SJCRH30 (cell line): ENCODE measurements at places on chromosomes 4 and X. TPM values are rescaled to one million over a fixed set of nuclear protein-coding genes. Genes with fewer than 3 reads are reported as not detected.

BMX gene
- total RNA-seq: 0.05 and 0.08 TPM in 2 replicates

DNA sequence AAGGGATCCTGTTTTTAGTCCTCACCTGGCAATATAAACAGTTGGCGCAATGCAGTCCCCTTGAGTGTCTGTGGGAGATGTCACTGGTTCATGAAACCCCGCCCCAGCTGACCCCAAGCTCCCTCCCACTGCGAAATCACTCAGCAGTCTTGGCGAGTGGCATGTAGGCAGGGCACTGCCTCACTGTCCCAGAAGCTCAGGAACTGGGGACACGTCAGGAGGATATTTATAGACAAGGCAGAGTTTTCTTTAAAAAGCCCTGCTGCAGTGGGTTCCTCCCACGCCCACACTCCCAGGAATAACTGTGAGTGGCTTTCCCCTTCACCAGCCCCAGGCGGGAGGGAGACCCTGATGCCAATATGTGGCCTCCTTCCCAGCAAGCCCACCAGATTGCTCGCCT, 44.3 kb upstream of the PPP2R2C start:
- H3K4me3 ChIP-seq: no peak overlapping the region
- H3K4me1 ChIP-seq: no peaks in the 10 kb centered on the region
- no peaks in the 10 kb centered on the region for H3K27me3 ChIP-seq
- H3K27ac ChIP-seq: no peak overlapping the region
- no peaks in the 10 kb centered on the region for H3K36me3 ChIP-seq
- DNase-seq: no peak

- peaks cover 62% of the 10 kb centered on the region for H3K27me3 ChIP-seq
- no peak overlapping the region for H3K4me3 ChIP-seq
- no peak for DNase-seq
- no peaks in the 10 kb centered on the region for H3K36me3 ChIP-seq
Measured at GRCh38 chr4:6374575-6374974, 97.8 kb downstream of the PPP2R2C start.

GRCh38 chr4:18816228-18816895, 794.8 kb upstream of the LCORL start:
- DNase-seq: no peak
- no peak overlapping the region for H3K27ac ChIP-seq
- no peaks in the 10 kb centered on the region for H3K27me3 ChIP-seq
- no peaks in the 10 kb centered on the region for H3K36me3 ChIP-seq
- no peaks in the 10 kb centered on the region for H3K4me1 ChIP-seq

DNA sequence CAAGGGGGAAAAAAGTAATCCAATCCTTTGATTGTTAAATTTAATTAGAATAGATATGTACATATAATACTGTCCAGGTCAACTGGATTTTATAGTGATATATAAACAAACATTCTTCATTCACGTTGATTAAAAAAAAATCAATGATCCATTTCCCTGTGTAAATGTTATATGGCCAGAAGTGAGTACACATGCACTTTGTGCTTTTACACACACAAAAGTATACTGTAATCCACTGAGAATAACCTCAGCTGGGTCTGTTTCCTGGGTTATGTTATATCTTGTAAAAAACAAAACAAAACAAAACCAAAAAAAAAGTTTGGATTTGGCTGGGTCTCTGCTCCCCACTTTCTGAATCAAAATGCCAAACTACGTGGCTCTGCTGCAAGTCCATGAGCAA, 51.7 kb downstream of the WFS1 start:
- peaks cover 8% of the 10 kb centered on the region; the same call in 1 of the 2 replicates for H3K27me3 ChIP-seq
- H3K4me3 ChIP-seq: no peak overlapping the region
- no peaks in the 10 kb centered on the region for H3K36me3 ChIP-seq
- no peaks in the 10 kb centered on the region for H3K4me1 ChIP-seq

GRCh38 chr4:51842554-51843308, at the start of gene DCUN1D4:
TSS of gene DCUN1D4 (plus strand) at chr4:51843153. CDS start at chr4:51843243, 90 bp downstream.
- DNase-seq: peak; percentile 100
- H3K4me3 ChIP-seq: peak within 1 kb of the TSS; percentile 86

DNA sequence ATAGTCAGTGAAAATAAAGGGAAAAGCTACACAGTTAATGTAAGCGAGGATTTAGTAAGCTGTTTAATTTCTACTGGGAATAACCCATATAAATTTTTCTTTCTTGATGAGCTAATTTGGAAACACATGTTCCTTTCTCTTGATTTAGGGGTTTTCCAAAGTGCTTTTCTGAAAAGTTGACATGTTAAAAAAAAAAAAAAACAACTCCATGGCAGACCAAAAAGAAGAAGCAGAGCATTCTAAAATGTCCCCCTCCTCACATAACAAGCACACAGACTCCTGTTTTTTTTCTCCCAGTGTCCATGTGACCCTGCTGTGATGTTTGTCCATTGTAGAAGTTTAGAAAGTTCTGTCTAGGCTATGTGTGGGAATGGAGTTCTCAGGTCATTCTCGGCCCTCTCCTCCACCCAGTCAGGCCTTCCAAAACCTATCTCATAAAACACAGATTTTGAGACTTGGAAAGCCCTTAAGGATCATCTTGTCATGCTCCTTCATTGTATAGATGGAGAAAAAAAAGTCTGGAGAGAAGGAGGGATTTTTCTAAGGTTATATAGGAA, 792 bp downstream of the CLIC2 start:
- H3K36me3 ChIP-seq: no peaks in the 10 kb centered on the region
- H3K27ac ChIP-seq: no peak overlapping the region
- no peak overlapping the region for H3K4me3 ChIP-seq
- H3K27me3 ChIP-seq: no peaks in the 10 kb centered on the region

DNA sequence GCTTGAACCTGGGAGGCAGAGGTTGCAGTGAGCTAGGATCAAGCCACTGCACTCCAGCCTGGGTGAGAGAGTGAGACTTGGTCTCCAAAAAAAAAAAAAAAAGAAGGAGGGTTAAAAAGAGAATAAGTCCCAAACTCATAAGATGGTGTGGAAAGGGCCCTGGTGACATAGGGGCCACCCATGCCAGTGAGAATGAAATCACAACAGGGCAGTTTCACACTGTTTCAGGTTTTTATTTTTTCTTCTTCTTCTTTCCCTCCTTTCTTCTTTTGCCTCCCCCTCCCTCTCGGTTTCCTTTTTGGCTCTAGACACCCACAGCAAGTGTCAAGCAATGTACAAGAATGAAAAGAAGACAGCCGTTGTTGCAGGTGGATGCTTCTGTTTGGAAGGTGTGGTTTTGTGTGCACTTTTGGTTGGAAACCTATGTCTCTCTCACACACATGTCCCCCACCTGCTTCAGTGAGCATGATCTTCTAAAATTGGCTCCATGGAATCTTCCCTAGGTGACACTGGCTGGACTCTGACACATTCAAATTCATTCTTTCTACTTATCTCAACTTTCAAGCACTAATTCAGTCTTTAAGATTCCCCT, 14.4 kb upstream of the TLR8 start:
- DNase-seq: no peak
- H3K36me3 ChIP-seq: no peaks in the 10 kb centered on the region
- H3K4me1 ChIP-seq: peaks cover 12% of the 10 kb centered on the region; the same call in 1 of the 2 replicates
- H3K27ac ChIP-seq: no peak overlapping the region
- no peak overlapping the region for H3K4me3 ChIP-seq
- H3K27me3 ChIP-seq: no peaks in the 10 kb centered on the region

- no peak overlapping the region for H3K4me3 ChIP-seq
- no peaks in the 10 kb centered on the region for H3K27me3 ChIP-seq
- no peaks in the 10 kb centered on the region for H3K36me3 ChIP-seq
- no peaks in the 10 kb centered on the region for H3K4me1 ChIP-seq
- no peak overlapping the region for H3K27ac ChIP-seq
Measured at GRCh38 chr4:154741131-154741665, 2.6 kb upstream of the LRAT start.

DNA sequence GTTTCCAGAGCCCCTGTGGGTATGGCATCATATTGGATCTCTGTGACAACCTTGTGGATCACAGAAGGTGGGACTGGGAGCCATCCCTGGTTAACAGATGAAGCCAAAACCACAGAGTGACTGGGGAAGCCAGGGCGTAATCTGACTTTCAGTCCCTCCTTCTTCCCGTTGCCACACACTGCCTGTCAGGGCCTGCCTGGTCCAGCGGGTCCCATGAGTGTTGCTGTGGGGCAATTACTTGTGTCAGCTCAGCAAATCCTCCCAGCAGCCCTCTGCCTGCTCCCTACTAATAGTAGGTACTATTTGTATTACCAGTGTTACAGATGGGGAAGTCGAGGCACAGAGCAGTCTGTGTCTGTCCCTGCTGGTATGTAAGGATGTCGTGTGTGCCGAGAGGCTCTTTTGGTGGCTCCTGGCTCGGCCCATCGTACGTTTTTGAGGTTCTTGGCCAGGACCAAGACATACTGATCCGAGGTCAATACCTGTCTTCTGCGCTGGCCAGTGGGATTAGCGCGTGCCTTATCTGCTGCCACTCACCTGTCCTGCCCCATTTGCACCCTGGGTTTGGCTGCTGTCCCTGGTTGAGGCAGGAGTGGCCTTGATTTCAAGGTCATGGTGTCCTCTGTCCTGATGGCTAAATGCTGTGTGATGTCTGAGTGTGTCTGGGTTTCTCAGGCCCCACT, 5.7 kb downstream of the NSG1 start:
- H3K4me3 ChIP-seq: no peak overlapping the region
- H3K4me1 ChIP-seq: peaks cover 22% of the 10 kb centered on the region; the same call in 1 of the 2 replicates
- DNase-seq: no peak
- H3K27ac ChIP-seq: no peak overlapping the region
- peaks cover 5% of the 10 kb centered on the region; the same call in 1 of the 2 replicates for H3K27me3 ChIP-seq
- no peaks in the 10 kb centered on the region for H3K36me3 ChIP-seq

DNA sequence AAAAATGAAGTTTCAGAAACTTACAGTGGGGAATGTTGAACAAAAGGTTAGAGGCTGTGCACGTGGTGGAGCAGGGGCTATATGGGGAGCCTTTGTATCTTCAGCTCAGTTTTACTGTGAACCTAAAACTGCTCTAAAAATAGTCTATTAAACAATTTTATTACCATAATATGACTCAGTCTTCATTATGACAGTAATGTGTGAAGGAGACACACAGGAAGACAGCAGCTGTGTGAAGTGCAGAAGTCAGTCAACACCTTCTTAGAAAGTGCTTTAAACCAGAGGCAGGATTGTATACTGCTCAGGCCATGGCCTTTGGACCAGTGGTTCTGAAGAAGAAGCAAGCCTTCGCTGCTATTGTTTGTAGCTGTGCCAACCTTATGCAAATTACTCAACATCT, 89.7 kb downstream of the ARHGAP10 start:
- H3K27ac ChIP-seq: no peak overlapping the region
- no peak for DNase-seq
- peaks cover 21% of the 10 kb centered on the region for H3K4me1 ChIP-seq
- 0 out of 2 replicates have a peak, but pooled peaks cover 2% of the 10 kb centered on the region for H3K36me3 ChIP-seq
- H3K27me3 ChIP-seq: no peaks in the 10 kb centered on the region
- H3K4me3 ChIP-seq: no peak overlapping the region

DNA sequence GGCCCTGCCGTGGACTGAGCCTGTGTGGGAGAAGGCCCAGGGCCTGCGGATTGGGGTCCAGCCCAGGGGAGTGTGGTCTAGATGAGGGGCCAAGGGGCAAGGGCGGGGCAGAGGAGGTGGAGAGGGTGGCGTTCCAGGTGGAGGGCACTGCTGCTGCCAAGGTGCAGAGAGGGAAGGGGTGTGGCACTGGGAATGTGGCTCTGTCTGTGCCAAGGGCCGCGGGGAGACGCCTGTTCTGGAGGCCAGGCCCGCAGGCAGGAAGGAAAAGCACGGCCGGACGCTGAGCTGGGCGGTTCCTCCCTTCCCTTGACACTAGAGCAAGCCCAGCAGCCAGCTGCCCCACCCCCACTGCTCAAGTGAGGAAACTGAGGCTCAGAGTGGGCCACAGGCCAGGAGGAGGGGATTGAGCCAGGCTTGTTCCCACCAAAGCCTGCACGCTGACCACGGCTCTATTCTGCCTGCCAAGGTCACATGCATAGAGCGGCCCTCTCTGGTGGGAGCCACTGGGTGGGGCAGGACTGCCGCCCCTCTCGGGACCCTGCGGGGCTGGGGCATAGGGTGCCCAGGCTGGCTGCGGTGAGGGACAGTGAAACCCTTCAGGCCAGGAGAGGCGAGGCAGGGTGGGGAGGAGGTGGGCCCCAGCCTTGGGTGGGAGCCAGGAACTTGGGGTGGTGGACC, 13.0 kb downstream of the SH3BP2 start:
- no peak for DNase-seq
- no peak overlapping the region for H3K27ac ChIP-seq
- no peak overlapping the region for H3K4me3 ChIP-seq

DNA sequence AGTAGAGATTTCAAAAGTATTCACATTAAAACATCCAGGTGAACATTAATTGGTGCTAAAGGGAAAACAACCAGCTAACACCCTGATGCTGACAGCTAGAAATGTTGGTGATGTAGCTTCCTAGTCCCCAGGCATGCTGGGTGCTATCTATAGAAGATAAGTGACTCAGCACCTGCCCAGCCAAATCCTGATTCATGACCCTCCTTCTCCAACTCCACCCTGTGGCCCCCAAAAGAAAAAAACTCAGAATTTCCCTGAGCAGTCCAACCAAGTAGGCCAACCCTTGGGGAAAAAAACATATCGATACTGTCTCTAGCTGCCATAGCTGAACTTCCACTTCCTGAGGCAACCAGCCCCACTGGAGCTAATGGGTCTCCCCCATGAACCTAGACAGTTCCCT, 197.6 kb upstream of the KLF3 start:
- peaks cover 6% of the 10 kb centered on the region; the same call in 1 of the 2 replicates for H3K4me1 ChIP-seq
- H3K4me3 ChIP-seq: no peak overlapping the region
- no peak overlapping the region for H3K27ac ChIP-seq

DNA sequence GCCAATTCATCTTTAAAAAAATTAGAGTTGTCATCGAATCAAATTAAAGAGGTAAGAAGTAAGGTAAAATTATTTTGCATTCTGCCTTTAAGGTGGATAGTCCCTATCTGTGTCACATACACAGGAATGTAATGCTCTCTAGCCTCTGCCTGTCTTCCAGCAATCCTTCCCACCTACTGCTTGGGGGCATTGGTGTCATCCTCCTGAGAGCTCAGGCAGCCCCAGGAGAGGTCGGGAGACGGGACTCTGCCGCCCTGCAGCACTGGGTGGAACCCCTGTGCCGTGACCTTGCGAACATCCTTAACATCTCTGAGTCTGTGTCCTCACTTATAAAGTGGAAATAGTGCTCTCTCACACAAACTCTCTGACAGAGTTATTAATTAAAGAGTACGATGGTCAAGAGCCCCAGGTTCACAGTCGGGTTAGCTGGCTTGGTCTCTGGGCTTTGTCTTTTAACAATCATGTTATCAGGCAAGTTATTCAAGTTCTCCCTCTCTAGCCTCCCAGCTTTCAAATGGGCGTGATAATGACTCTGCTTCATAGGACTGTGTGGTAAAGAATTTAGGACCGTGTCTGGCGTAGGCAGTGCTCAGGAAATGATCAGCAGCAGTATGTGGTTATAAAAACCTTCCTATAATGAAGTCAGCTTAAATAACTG, 10.2 kb downstream of the TLR3 start:
- H3K4me3 ChIP-seq: no peak overlapping the region
- no peaks in the 10 kb centered on the region for H3K4me1 ChIP-seq
- no peak for DNase-seq
- H3K36me3 ChIP-seq: no peaks in the 10 kb centered on the region

DNA sequence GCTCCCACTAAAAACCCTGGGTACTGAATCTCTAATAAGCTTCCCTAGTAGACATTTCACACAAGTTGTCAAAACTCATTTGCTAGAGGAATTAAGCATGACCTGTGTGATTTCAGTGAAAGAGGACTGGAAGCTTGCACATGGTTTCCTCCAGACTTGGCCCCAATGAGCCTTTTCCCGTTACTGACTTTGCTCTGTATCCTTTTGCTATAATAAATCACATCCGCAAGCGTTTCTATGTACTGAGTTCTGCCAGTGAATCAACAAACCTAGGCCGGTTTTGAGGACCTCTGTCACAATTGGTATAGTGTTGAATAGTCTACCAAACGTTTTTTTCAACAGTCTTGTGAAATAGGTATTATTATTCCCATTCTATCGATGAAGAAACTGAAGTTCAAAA, 8.2 kb downstream of the ATP11C start:
- DNase-seq: no peak
- no peaks in the 10 kb centered on the region for H3K27me3 ChIP-seq
- no peak overlapping the region for H3K4me3 ChIP-seq
- 0 out of 2 replicates have a peak, but pooled peaks cover 4% of the 10 kb centered on the region for H3K4me1 ChIP-seq
- no peak overlapping the region for H3K27ac ChIP-seq
